CD4-positive, alpha-beta T cell treated with Interleukin-17A for 1 hour (primary cell): ENCODE measurements at places on chromosomes 1 and 21.

DNA sequence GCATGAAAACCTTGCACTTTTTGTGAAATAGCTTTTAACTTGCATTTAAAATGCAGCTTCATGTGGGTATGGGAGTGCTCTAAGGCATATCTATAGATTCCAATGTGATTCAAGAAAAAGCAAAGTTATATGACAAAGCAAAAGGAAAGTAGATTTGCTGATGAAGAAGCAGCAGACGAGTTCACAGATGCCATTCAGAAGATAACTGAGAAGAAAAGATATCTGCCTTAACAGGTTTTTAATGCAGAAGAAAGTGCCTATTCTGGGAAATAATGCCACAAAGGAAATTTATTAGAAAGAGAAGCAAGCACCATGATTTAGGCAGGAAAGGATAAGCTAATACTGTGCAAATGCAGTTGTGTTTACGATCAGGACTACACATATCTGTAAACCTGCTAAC lies 68.1 kb downstream of the PHTF1 start:
- no peak for DNase-seq

GRCh38 chr1:213385806-213386324 lies 334.8 kb downstream of the RPS6KC1 start:
- DNase-seq = no peak

GRCh38 chr1:26350701-26351589 lies 3.0 kb downstream of the CRYBG2 start:
- no peak for DNase-seq

GRCh38 chr21:46138383-46138970 lies 16.9 kb downstream of the FTCD start:
- no peak for DNase-seq

DNA sequence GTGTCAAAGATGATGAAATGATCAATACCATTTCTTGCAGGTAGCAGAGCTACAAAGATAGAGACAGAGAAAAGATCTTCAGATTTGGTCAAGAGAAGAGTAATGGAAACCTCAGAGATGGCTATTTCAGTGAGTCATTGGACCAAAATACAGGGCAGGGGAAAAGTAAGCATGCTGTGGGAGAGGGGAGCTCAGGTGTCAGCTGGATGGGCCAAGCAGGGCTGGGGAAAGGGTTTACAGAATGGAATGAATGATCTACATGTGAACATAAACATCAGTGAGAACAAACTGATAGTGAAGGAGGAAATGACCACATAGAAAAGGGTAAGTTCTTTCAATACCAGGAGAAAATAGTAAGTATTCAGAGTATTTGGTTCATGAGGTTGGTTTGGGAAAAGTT lies 61.4 kb upstream of the CNN3 start:
- no peak for DNase-seq

DNA sequence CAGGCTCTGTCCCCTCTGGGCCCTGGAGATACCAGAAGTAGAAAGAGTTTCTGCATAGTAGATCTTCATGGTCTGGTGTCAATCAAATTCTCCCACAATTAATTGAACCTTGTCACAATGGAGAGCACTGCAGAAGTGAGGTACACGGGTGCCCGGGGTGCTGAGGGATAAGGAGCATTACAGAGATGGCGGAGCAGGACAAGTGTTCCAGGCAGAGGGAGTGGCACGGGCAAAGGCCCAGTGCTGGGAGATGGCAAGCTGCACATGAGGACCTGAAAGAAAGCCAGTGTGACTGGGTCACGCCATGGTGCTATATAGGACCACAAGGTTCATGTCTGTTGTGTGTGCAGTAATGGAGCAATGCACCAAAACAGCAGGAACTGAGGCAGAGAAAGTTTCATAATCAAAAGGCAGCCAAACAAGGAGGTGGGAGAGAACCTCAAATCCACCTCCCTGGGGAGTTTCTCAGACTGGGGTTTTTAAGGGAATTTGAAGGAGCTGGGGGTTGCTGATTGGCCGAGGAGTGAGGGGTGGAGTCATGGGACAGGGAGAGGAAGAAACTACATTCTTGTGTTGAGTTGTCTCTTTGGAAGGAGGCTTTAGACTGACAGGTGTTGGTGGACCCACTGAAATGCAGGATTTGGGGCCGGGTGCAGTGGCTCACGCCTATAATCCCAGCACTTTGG lies 27.7 kb downstream of the ACOT11 start:
- no peak for DNase-seq

DNA sequence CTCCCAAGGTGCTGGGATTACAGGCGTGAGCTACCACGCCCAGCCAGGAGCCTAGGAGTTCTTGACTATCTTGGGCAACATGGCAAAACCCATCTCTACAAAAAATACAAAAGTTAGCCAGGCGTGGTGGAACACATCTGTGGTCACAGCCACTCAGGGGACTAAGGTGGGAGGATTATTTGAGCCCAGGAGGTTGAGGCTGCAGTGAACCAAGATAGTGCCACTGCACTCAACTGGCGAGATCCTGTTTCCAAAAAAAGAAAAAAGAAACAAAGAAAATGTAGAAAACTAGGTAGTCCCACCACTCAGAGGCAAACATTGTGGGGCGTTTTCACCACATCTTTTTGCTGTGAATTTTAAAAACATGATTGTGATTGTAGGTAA lies 141.3 kb downstream of the ZZZ3 start:
- no peak for DNase-seq

DNA sequence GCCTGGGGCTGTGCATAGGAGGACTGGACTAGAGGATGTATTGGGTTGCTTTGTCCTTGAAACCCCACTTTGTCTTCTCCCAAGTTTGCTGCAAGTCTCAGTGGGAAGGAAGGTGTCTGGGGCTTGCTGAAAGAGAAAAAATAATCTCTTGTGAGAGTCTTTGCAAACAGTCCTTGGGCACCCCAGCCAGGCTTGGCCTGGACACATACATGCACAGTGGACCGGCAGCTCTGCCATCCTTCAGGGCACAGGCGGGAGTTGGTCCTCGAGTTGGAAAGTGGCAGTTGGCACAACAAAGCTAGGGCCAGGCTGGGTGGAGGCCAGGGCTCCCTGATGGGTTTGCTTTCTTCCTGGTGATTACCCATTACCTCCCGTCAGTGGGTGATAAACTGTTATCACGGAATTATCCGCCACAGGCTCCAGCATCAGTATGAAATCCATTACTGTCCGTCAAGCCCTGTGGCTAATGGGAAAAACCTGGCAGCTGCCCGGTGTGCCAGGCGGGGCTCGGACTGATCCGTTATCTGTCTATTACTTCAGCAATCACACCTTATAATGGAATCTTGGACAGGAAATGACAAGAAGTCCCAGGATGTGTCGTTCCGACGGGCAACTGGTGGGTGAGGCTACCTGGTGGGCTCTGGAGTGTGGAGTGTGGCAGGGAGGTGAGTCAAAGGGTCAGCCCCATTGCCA lies 265.7 kb downstream of the GRIK3 start:
- DNase-seq = no peak

- DNase-seq = no peak
Measured at GRCh38 chr1:25912076-25912831, 6.0 kb upstream of the STMN1 start.

DNA sequence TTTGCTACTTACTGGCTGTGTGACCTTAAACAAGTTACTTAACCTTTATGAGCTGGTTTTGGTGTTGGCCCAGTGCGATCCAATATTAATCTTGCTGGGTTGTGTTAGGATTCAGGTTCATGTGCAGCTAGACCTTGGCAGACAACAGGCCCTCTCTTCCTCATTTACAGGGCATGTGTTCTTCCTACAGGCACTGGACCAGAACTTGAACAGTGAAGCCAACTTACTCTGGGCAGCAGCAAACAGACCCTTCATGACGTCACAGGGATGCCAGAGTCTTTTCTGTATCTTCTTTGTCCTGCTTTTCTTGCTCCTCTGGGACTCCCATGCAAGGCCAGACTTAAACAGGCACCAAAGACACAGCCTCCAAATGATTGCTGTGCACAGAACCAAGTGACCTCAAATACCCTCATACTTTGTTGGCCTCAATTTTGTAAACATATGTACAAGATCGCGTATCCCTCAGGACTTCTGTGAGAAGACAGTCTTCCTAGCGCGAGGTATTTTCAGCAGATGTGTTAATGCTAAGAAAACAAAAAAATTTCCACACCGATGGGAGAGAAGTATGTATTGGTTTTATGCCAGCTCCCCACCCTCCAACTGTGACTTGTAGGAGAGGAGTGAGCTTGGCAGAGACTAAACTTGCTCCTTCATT lies 73.7 kb downstream of the URB2 start:
- no peak for DNase-seq

GRCh38 chr1:43719063-43719462 lies 11.7 kb downstream of the ST3GAL3 start:
- no peak for DNase-seq

DNA sequence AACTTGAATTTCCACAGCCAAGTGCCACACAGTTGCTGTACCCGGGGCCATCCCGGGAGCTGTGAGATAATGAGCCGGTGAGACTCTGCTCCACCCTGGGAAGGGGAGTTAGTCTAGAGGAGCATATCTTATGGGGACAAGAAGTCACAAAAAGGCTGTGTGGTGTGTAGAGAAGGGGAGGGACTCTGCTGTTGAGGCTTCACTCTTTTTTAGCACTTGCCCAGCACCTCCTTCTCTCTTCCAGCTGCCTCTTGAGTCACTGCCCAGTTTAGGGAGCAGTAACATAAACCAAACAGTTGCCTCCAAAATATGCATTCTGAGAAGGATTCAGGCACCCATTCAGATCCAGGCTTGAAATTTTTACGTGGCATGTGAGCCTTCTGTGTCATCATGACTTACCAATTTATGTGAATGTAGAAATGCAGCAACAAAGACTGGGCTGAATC lies 744 bp upstream of the WDR26 start:
- DNase-seq = peak; percentile 22

GRCh38 chr1:165317612-165318011 lies 38.9 kb downstream of the LMX1A start:
- no peak for DNase-seq

DNA sequence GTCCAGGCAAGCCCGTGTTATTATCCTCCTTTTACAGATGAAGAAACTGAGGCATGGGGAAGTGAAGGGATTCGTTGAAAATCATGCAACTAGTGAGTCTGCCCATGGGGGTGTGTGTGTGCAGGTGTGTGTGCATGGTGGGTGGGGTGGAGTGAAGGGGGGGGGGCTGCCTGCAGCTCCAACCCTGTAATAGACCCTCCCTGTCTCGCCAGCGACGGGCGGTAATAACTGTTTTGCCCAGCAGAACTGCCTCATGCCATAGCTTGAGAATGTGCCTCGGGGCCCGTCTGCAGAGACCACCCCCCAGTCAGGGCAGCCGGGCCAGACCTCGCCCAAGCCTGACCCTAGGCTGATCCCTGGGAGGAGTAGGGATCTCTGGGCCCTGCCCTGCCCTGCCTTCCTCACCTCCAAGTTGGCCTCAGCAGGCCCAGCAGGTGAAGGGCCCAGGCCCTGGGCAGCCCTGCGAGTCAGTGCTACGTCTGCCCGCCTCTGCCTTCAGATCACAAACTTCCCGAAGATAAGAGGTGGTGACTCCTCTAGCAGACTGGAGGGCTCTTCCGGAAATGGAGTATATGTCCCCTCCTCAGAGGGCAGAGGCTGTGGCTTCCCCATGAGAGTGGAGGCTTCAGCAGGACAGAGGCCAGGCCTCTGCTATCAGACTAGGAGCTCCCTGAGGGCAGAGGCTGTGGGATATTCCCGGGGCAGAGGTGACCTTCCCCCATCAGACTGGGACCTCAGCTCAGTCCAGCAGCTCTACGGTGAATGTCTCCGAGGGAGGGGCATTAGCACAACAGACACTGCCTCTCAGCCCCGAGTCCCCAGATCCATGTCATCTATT lies 15.7 kb upstream of the EPHA2 start:
- no peak for DNase-seq

DNA sequence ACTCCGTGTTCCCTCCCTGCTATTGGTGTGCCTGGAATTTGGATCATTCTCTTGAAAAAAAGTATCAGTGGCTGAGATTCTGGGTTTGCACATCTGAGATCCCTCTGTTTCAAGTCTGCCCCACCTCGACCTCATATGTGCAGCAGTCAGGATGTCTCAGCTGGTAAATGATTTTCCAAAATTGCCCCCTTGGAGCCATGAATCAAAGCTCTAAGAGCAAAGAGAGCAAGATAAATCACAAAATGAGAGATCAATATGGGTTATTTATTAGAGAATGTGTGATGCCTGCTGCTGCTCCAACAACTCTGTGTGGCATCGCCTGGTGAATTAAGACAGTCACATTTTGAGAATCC lies 8.5 kb downstream of the CRP start:
- no peak for DNase-seq

DNA sequence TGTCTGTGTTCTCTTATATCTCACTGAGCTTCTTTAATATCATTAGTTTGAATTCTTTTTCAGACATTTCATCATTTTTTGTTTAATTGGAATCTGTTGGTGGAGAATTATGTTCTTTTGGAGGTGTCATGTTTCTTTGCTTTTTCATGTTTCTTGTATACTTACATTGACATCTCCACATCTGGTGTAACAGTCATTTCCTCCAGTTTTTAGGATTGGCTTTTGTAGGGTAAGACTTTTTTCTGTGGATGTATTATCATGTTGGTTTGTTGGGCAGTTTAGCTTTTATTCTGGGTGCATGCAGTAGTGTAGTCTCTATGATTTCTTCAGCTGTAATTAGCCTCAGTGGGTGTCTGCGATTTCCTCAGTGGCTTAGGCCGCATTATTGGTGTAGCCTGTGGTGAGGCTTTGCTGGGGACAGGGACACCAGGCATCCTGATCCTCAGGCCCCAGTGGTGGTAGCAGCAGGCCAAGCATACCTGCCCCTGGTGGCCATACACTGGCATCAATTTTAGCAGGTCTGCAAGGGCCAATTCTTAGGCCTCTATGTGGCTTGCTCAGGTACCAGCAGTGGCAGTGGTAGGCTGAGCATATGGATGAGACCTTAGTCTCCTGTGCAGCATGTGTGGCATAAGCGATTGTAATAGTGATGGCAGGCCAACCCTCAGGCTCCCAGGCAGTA lies 77.6 kb upstream of the SAMD13 start:
- no peak for DNase-seq

DNA sequence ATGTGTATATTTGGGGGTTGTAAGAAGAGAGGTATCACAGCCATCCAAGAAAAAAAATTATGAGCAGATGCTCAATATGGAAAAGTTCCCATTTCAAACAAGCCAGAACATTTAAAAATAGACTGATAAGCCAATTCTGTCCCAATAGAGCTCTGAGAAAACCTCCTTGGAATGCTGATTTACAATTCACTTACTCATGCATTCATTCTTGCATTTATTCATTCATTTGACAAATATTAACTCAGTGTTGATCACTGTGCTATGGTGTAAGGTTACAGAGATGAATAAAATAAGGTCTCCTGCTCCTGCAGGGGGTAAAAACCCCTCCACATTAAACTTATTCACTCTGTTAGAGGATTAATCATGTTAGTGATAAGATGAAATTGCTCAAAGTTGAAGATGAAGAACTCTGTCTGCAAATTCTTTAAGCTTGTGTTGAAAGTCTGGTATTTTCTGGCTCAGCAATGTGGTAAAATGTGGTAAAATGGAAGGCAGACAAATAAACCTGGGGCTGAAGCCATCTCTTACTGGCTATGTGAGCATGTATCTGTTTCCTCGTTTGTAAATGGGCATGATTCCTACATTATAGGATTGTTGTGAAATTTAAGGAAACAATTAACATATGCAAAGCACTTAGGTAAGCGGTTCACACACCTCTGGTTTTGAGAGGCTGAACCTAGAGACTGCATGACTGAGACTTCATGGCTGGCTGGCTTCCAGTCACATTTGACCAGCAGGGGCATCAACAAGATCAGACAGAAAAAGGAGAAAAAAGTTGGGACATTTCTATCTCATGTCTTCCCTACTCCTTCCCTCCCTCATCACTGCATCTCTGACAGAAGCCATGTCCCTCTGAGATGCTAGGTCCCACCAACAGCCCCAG lies 45.0 kb upstream of the DAB1 start:
- DNase-seq = no peak
